ENCODE measurements at places on chromosomes 7 and 10.

DNA sequence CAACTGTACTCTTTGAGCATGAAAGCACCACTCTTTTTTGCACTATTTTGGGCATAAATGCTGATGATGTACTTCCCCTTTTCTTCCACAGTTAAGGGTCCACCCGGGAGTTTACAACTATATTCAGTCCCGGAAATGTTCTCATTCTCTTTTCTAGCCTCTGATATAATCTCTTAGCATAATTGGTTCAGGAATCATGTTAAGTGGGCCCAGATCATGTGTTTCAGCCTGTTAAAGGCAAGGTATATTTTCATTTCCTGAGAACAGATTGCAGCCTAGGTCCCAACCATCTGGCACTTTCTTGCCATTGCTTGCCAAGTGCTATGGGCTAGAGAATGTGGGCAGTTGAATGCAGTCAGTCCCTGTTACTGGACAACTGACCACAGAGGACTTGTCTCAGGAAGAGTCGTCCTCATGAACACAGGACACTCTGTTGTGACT, 111.4 kb upstream of the GLCCI1 start:
- DNase-seq, result no peak

GRCh38 chr7:115494529-115495147, 535.9 kb downstream of the TFEC start:
- DNase-seq, result no peak

- no peak for DNase-seq
Measured at GRCh38 chr7:106901828-106902441, 36.9 kb downstream of the PIK3CG start.

DNA sequence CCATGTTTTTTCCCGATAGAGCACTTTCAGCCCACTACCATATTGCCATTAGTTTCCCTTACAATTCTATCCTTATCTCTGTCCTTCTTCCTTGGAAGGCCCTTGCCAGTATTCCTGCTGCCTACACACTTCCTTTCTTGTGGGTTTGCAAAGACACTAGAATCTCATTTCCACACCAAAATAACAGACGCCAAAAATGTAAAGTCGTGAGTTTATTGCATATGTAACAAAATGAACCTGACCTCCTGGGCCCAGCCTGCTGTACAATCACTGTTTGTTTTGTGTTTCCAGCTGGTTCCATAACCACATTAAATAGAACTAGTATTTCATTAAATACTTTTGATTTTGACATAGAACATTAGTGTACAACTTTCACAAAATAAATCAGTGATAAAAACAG, 116.7 kb downstream of the SMURF1 start:
- DNase-seq, result peak; percentile 1

DNA sequence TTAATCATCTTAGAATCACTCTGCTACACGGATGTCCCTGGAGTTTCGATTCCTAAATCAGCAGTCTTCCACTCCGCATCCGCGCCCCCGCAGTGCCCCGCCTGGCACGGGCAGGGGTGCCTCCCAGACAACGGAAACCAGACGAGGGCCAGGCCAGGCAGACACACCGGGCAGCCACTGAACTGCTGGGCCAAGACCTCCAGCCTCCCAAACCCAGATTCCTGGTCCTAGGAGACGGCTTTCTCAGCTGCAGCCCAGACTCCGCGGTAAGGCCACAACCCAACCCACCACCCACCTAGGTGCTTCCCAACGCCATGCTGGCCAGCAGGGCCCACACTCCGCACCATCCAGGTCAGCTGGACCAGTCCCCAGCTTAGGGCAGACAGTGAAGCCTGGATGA, 33.2 kb downstream of the MAD1L1 start:
- no peak for DNase-seq

DNA sequence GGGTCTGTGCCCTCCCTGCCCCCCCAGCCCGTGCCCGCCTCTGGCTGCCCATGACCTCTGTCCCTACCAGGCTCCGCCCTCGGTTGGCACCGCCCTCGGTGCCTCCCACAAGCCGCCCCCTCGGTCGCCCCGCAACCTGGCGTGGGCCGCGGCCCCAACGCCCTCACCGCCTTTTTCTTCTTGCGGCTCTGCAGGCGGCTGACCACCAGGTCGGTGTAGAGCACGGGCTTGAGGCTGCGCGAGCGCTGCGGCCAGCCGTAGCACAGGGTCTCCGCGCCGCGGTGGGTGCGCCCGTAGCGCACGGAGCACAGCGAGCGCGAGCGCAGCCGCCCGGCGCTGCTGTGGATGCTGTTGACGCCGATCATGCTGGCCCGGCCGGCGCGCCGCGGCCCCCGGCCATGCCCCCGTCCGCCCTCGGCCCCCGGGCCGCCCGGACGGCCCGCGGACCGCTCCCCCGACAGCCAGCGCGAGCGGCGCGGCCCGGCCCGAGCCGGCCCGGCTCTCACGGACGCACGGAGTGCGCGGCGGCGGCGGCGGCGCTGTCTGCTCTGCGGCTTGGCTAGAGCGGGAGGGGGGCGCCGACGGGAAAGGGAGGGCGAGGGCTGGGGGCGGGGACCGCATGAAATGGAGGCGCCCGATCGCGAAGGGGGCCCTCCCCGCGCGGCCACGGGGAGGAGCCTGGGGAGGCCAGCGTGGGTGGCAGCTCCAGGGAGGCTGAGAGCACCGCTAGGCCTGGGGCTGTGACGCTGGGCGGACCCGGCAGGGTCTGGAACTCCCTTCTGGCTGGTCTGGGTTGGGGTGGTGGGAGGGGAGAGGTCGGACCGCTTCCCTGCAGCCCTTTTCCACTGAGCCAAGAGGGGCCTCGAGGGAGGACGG, 9.6 kb downstream of the PSD start:
- peak; percentile 47 for DNase-seq

- DNase-seq, result no peak
Measured at GRCh38 chr10:43866712-43867111, 218.0 kb upstream of the ZNF32 start.

- no peak for DNase-seq
Measured at GRCh38 chr7:101173752-101174244, 6.3 kb downstream of the NAT16 start.

- no peak for DNase-seq
Measured at GRCh38 chr10:14378387-14378960, 47.8 kb upstream of the FRMD4A start.

DNA sequence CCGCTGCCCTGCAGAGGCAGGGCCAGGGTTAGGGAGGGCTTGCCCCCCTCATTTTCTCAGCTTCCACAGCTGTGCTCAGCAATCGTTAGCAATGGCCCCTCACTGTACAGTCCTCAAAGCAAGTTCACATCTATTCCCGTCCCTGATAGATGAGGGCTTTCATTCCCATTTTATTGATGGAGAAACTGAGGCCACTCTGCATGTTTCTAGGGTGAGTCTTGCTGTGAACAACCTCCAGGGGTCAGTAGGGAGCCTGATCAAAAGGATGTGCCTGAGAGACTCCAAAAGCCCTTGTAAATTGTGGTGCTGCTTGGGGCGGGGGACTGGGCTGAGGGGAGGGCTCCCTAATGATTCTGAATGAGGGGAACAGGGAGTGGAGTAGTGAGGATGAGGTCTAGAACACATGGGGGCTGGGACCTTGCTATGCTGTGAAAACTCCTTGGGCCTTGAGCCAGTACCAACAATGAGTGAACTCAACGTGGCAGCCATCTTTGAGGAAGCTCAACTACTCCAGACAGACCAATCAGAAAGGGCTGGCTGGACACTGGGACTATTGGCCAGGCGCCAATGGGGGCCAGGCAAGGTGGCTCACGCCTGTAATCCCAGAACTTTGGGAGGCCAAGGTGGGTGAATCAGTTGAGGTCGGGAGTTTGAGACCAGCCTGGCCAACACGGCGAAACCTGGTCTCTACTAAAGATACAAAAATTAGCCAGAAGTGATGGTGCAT, 6.7 kb upstream of the GRIFIN start:
- no peak for DNase-seq

- no peak for DNase-seq
Measured at GRCh38 chr10:44558521-44558920, 173.6 kb upstream of the CXCL12 start.

GRCh38 chr7:101882595-101883564, 65.5 kb downstream of the CUX1 start:
- DNase-seq, result peak; percentile 85

DNA sequence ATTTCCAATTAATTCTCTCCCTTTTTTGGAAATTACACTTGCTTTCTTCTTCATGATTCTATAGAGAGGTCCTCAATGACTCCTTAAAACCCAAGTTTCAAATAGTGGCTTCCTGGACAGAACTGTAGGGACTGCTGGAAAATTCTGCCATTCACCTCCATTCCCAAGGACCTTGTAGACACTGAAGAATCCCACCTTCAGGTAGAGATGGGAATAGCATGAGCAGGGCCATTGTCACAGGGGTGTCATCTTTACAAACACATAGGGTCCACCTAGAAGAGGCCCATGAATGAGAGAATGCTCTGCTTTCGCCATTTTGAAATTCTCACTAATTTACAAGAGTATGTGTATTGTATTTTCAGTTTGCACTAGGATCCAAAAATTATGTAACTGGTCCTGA, 701.7 kb upstream of the CELF2 start:
- DNase-seq, result no peak

- no peak for DNase-seq
Measured at GRCh38 chr10:18473424-18474117, 177.8 kb downstream of the NSUN6 start.

DNA sequence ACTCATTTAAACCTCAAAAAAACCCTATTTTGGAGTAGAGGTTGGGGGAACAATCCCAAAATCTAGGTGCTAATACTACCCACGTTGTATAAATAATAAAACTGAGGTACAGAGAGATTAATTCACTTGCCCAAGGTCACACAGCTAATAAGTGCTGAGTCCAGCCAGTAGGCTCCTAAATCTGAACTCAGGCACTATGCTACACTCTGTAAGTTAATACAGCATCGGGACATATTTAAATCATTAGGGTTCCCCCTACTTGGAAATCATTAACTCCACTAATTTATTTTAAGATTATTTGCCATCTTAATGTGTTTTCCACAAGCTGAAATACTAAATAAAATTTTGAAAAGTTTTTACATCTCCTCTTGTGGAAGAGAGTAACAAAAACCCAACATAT, 24.2 kb downstream of the PIP4K2A start:
- no peak for DNase-seq

DNA sequence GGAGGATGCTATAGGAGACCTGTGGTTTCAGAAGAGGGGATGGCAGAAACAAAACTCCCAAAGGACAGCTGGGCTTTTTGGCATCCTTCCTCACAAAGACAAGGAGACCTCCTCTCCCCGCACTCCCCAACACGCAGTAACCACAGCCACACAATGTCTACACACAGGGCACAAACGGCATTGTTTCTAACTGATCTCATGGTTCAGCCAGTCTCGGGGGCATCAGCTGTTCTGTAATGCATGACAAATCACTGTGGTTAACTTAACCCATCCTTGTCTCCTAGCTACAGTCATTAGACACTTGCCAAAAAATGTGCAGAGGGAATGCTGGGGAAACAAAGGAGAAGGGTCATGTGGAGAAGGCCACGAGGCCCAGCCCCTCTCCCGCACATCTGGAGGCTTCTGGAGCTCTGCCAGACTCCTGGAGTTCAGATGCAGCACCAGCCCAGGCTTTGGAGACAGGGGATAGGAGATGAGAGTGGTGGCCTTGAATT, 7.6 kb upstream of the ADAMTS14 start:
- DNase-seq, result peak; percentile 39

GRCh38 chr7:132678656-132679055, 102.4 kb upstream of the PLXNA4 start:
- DNase-seq, result no peak

- DNase-seq, result no peak
Measured at GRCh38 chr10:98391065-98391464, 23.9 kb downstream of the PYROXD2 start.

DNA sequence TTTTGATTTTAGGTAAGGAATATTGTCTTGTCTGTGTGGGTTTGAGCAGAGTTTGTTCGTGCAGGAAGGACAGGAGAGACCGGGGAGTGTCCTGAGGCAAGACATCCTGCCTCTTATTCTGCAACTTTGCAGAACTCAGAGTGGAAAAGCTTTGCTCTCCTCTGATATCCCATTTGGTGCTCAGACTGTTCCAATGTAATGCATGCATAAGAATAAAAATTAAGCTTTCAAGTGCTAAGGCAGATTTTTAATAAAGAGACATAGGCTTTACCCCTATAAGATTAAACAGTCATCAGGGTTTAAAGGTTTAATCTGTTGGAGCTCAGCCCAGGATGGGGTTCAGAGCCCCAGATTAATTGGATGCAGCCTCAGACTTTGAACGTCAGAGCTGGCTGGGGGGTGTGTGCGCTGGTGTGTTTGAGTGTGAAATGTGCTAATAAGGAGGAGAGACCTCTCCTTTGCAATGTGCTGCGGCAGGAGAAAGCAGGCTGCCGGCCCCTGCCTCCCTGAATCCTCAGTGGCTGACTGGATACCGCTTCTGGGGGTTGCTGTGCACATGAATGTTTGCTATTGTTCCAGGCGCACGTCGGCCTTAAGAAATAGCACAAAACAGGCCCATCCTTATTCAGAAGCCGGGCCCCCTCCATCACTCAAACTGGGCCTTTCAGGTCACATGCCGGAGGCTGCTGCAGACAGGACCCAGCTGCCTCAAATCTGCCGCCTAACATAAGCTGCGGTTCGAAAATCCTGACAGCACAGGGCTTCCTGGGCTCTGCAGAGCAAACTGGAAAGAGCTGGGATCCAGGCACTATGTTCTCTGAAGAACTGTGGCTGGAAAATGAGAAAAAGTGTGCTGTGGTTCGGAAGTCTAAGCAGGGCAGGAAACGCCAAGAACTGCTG, 84.1 kb upstream of the PRR15 start:
- DNase-seq, result peak; percentile 69

DNA sequence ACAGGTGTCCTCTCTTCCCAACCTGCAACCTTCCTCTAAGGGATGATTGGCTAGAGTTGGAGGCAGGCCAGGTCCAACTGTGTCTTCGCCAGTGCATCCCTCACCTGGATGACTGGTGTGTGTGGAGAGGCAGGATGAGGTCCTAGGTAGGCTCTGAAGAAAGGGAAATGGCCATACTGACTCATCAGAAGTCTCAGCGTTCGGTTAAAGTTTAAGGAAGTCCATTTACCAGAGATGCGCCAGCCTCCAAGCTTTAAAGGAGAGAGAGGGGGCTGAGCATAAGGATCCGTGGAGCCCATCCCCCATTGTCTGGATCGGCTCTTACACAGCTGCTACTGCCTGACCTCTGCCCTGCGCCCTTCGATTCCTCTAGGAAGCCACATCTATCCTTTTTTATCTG, 4.4 kb downstream of the KEL start:
- DNase-seq, result no peak

- no peak for DNase-seq
Measured at GRCh38 chr7:157813741-157814661, 477.2 kb downstream of the DNAJB6 start.

DNA sequence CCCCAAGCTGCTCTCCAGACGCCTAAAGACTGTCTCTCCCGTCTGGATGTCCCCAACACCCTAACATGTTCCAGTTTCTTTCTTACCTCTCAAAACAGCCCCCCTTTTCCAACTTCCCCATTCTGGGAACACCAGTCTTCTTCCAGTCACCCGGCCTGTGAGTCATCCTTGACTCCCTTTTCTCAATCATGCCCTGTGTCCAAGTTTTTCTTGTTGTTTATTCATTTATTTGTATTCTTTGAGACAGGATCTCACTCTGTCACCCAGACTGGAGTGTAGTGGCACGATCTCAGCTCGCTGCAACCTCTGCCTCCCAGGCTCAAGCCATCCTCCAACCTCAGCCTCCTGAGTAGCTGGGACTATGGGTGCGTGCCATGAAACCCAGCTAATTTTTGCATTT, 15.6 kb downstream of the SNX10 start:
- DNase-seq, result peak; percentile 48

Measured in right lobe of liver (tissue), 6 donors.